ENCODE measurements at places on chromosomes 12 and 14. TPM values are rescaled to one million over a fixed set of nuclear protein-coding genes. Genes with fewer than 3 reads are reported as not detected.

KLRG1 gene
- total RNA-seq, result 0.79 TPM

SDS gene
- 0.20 TPM for total RNA-seq

KLRC3 gene
- 0.58 TPM for total RNA-seq

NRIP2 gene
- 11.2 TPM for total RNA-seq

LBHD2 gene
- 0.47 TPM for total RNA-seq

SLC17A8 gene
- 0.34 TPM for total RNA-seq

SAMD15 gene
- 0.12 TPM for total RNA-seq

MYRFL gene
- total RNA-seq, result 0.24 TPM

SENP1 gene
- 21.6 TPM for total RNA-seq

IQSEC3 gene
- total RNA-seq, result 5.4 TPM

- no peak for DNase-seq
Measured at GRCh38 chr12:88419794-88420193, 160.5 kb downstream of the KITLG start.

GRCh38 chr14:99270458-99271220 is 1.4 kb downstream of the BCL11B start:
- DNase-seq, result no peak

- no peak for DNase-seq
Measured at GRCh38 chr12:95202691-95203486, 14.4 kb downstream of the FGD6 start.

DNA sequence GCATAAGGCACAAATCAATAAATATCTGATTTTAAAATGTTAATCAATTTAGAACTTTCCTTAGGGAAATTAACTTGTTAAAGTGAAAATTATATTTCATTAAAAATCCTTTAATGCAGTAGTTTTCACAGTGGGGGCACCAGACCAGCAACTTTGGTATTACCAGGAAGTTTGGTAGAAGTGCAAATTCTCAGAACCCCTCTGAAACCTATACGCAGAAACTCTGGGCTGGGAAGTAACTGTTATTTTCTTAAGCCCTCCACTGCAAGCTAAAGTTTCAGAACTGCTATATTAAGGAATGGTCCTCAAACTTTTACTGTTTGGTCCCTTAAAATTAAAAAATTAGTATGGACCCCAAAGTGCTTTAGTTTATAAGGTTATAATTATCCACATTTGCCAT is 35.7 kb downstream of the GNPTAB start:
- no peak for DNase-seq

DNA sequence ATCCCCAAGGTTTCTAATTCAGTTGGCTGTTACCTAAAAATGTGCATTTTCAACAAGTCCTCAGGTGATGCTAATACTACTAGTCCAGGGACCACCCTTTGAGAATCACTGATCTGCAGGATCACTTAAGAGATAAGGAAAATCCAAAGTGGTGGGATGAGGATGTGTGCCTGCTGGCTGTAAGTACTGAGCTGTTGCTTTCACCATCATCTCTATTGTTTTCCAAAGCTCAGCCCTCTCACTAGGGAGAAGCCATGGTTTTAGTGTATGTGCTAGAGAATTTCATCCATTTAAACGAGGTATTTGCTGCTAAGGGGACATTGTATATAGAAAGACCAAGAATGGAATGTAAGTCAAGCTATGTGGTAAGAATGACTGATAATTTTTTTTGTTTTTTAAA is 202.3 kb downstream of the KIF21A start:
- DNase-seq, result no peak

- no peak for DNase-seq
Measured at GRCh38 chr12:122107261-122107660, 28.7 kb downstream of the MLXIP start.

GRCh38 chr14:102602421-102603292 is 10.2 kb downstream of the RCOR1 start:
- no peak for DNase-seq

DNA sequence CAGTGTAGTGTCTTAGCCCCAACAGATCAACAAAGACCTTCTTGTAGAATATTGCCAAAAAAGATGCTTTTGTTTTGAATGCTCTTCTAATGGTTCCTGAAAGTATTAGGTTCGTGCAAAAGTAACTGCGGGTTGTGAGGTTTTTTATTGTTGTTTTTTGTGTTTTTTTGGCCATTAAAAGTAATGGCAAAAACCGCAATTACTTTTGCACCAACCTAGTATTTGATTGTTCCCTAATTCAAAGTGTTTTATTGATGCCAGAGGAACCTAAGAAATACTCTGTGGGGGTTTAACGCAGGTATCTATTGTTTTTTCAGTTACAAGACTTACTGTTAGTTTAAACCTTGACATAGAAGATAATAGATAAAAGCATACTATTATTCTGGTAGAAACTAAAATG is 150.8 kb upstream of the DAAM1 start:
- no peak for DNase-seq

- DNase-seq, result no peak
Measured at GRCh38 chr14:96393071-96393691, 1.3 kb downstream of the AK7 start.

DNA sequence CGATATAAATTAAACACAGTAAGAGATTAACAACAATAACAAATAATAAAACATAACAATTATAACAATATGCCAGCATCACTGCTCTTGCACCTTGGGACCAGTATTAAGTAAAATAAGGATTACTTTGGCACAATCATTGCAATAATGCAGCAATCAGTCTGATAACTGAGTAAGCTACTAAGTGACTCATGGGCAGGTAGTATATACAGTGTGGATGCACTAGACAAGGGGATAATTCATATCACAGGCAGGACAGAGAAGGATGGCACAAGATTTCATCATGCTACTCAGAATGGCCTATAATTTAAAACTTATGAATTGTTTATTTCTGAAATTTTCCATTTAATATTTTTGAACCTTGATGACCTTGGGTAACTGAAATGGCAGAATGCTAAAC is 290.7 kb downstream of the ALG10B start:
- no peak for DNase-seq

GRCh38 chr14:102077382-102077709 is 9.5 kb downstream of the HSP90AA1 start:
- DNase-seq, result no peak

DNA sequence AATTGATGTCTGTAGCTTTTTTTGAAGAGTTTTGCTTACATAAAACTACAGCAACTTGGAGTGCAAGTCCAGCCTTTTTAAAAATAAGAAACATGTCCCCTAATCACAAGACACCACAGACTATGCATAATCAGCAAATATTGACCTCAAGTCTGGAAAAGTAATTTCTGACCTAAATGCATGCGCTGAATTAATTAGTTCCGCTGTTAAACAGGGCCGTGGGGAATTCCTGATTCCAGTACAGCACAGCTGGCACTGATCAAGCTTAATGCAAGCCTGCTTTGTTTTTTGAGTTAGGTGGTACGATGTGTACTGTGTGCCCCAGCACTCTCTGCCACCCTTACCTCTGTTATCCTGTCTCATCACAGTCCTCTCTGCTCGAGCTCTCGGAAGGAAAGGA is 9.2 kb downstream of the MLH3 start:
- DNase-seq, result no peak

GRCh38 chr12:130016194-130016593 is 112.4 kb upstream of the TMEM132D start:
- DNase-seq, result no peak

- DNase-seq, result no peak
Measured at GRCh38 chr14:60753264-60754119, 18.9 kb downstream of the MNAT1 start.

DNA sequence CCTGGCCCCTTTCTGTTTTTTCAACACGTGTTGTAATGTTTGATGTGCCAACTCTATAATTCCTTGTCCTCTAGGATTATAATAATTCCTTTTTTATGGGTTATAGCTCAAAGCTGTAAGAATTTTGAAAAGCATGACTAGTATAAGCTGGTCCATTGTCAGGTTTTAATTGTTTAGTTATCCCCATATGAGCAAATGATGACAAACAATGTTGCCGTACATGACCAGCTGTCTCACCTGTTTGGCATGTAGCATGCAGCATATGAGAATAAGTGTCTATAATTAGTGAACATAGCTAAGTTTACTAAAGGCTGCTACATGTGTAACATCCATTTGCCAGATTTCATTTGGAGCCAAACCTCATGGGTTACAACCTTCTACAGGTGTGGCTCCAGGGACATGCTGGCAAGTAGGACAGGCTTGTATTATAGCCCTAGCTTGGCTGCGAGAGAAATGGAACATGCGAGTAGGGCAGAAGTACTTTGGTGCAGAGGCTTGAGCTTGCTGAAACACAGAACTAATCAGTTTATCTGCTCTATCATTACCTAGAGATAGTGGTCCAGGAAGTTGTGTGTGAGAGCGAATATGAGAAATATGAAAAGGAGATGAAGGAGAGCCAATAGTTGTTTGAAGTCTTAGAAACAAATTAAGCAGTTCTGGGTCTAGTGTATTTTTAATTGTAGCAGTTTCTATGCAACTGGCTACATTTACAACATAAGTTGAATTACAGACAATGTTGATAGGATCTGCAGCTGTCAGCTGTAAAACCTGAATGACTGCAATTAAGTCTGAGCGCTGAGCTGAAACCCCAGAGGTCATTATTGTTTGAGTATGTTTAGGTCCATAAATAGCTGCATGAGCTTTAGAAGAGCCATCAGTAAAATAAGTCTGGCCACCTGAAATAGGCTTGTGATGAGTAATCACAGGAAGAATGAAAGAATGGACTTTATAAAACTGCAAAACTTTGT is 22.6 kb upstream of the MAPKAPK5 start:
- no peak for DNase-seq

GRCh38 chr12:52992699-52993557 is 13.3 kb upstream of the EIF4B start:
- no peak for DNase-seq

- DNase-seq, result no peak
Measured at GRCh38 chr14:106681568-106681967, 1155.2 kb downstream of the TMEM121 start.

DNA sequence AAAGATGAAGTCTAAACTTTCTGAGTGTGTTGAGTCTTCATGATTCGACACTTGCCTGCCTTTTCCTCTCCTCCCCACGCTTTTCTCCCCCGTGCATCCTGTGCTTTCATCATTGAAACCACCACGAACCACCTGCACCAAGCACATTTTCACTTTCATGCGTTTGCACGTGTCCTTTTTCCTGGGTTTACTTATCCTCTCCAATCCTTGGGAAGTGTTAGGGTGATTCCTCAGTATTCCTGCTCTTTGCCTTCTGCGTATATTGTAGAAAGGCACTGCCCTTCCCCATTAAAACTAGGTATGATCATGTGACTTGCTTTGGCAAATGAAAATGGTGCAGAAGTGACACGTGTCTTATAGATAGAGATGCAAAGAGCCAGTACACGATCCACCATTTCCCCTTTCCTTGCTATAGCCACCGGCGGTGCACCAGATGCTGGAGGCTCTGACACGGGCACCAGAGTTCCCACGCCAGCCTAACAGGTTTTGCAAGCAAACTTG is 106.6 kb downstream of the BRMS1L start:
- no peak for DNase-seq

GRCh38 chr12:16359512-16360491 is 12.4 kb downstream of the MGST1 start:
- DNase-seq, result no peak

DNA sequence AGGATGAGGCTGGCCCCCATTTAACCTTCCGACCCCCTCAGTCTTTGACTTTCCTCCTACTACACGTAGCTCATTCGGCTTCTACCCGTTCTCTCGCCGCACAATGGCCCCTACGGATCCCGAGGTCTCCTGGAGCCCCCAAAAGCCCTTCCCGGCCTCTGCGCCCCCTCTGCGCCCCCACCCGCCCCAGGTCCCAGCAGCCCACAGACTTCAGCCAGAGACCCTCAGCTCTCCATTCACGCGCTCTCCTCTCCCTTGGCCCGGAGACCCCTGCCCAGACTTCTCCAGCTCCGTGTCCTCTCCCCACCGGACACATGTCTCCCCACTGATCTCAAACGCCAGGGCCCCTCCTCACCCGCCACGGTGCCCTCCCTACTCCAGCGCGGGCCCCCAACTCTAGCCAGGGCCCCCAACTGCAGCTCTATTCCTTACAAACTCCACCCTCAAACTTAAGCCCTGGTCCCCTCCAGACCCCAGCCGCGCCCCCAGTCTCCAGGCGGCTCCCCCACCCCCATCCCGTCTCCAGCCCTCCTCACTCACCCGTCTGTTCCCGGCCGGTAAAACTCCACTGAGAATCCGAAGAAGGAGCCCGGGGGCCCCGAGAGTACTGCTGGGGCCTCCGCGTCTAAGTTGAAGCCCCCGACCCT is 502 bp downstream of the ITGA5 start:
- peak; percentile 37 for DNase-seq

DNA sequence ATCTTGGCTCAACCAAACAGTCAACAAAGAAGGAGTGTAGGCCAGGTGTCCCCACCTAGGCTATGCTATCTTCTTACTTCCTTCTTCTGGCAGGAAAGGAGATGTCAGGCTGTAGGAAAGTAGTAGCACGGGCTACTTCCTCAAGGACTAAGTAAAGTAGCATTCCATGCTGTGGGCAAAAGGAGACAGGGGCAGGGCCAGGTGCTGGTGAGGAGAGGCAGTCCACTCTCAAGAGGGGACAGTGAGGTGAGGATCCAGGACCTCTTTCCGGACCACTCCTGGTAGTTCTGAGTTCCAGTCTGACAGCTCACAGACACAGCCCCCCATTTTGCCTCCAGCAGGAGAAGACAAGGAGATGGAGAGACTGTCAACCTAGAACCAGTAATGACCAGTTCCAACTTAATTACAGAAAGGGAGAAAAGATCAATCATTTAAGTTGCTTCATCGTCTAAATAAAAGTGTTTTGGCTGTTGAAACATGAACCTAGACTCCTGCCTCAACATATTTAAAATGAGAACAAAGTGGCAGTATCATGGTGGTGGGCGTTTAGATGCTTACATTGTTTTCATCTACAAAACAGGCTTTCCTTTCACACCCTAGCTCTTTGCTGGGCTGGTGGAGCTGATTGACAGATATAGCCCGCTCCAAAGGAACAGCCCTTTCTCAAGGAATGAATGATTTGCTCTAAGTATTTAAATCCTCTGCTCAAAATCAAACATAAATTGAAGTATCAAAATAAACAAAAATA is 5.1 kb upstream of the SSTR1 start:
- no peak for DNase-seq
